Daoy (cell line): ENCODE measurements at places on chromosomes 2 and 18. TPM values are rescaled to one million over a fixed set of nuclear protein-coding genes. Genes with fewer than 3 reads are reported as not detected.

- DNase-seq = no peak
Measured at GRCh38 chr2:182553483-182553882, 126.6 kb upstream of the PDE1A start.

DNA sequence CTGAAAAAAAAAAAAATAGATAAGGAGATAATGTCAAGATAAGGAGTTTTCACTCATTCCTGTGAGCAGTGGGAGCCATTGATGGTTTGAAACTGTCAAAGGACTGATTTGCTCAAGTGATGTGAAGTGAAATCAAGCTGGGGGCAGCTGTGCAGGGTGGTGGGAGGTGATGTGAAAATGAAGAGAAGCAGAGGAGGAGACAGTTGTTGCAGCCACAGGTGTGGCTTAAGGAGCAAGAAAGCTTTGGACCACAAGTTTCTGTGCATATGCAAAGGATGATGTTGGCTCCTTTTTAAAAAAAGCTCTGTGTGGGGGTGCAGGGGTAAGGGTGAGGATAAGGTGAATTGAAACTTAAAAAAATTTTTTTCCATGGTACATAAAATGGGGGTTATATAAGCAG is 8.3 kb downstream of the EFR3B start:
- DNase-seq = no peak

DNA sequence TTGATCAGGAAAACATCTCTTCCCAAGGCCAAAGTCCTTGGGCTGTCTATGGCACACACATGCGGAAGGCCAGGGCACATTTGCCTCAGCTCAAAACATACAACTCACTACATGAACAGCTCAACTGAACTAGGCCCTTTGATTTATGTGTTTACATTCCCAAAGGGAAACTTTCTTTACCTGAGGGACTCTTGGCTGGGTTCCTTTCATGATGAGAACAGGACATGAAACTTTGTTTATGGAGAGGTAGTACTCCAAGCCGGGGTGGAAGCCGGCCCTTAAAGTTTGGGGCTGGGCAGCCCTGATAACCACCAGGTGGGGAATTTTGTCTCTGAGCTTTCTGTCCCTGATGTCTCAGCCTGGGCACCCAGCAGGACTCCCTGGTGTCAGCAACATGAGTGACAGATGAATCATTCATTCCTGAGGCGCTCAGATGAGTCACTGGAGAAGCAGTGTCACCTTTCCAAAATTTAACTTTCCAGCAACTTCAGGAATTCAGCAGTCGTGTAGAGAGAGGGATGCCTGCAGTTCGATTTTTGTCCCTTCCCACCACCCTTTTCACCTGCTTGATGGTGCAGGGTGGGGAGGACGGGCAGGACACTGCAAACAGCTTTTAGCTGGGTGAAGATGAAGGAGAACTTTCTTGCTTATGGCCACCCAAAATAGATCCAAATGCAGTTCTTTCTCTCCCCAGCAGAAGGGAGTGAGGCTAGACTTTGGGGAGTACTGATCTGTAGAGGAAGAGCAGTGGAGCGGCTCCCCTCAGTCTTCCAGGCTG is 331.6 kb downstream of the DYSF start:
- peak; percentile 64 for DNase-seq

- DNase-seq = no peak
Measured at GRCh38 chr18:36381075-36381474, 83.6 kb downstream of the FHOD3 start.

GRCh38 chr2:144513388-144514101 is 6.4 kb downstream of the ZEB2 start:
- no peak for DNase-seq

MEMO1 gene
- 15.0 and 37.0 TPM in 2 replicates for total RNA-seq
